Muscle of arm (tissue), 14 donors: ENCODE measurements at places on chromosomes 3 and 15.

DNA sequence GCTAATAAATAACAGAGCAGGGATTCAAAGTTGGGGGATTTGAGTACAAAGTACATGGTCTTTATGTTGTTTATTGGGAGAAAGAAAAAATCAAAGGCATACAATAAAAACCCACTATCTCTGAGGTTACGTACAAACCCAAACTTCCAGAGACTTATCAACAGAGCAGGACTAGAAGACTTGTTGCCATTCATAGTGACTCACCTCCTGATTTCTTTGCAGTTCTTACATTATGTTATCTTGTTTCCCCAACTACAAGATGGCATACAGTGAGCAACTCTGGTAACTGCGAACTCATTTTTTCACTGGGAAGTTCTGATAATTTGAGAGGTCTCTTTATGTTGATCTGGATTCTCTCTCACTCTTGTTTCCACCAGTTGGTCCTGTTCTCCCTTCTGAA lies 80.6 kb upstream of the ETV5 start:
- no peak for DNase-seq

- no peak for DNase-seq
Observed at GRCh38 chr3:150303768-150304167, 104.3 kb upstream of the TSC22D2 start.

DNA sequence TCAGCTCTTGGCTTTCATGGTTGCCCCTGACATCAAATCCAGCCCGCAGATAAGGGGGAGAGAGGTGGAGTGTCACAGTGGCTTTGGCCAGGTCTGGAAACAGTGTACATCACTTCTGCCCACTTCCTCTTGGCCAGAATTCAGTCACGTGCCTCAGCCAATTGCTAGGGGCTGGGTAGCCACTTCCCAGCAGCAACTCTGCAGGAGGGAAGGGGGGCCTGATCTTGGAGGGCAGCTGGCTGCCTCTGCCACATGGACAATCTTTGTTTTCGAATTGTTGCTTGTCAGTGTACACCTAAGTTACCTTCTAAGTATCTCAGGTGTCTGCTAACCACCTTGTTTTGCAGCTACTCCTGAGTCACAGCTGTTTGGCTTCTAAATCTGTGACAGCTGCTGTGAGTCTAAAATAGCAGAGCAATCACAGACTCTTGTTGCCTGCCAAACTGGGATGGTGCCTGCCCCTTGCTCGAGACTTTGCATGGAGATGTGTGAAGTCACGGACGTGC lies 41.0 kb upstream of the LIMD1 start:
- DNase-seq = peak; percentile 62

DNA sequence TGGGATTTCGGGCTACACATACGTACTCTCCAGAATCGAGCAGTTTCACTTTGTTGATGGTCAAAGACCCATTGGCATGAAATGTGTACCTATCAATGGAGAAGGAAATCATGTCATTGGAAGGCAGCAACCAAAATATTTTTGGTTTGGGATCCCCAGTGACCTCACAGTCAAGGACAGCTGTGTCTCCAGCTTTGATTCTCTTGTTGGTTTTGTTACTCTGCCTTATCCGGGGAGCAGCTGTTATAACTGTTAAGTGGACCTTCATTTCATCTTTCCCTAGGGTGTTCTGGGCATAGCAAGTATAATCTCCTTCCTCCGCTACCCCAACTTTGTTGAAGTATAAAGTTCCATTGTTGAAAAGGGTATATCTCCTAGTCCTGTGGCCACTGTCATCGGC lies 23.0 kb downstream of the IGSF10 start:
- DNase-seq = no peak

DNA sequence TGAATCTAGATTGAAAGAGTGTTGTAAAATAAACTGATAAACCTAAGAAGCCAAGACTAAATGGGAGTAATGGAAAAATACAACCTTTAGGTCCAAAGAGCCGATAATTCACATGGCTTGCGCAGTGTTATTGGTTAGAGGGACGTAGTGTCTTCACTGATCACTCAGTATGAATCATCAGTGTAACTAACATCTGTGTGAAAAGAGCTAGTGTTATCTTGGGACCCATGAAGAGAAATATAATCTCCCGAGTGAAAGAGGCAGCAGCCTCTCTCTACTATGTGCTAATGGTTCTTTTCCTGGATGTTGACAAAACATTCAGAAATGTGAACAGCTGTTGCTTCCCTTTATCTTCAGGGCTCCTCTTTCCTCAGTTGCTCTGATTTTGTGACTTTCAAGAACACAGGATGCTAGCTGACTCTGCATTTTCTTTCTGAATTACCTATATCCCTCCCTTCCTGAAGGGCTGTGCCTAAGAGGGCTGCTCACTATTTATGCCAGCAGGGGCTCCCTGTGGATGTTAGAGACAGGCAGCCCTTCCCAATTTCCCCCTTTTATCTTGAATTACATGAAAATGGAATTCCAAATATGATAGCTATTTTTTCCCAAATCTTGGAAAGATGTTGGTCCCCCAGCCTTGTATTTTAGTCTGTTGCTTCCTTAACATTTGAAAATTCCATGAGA lies 128.8 kb downstream of the GRM7 start:
- no peak for DNase-seq

GRCh38 chr3:25831578-25831977 lies 41.7 kb downstream of the OXSM start:
- DNase-seq = no peak

- no peak for DNase-seq
Observed at GRCh38 chr3:142213298-142213697, 12.1 kb downstream of the GK5 start.

GRCh38 chr15:84552896-84553295 lies 47.9 kb upstream of the ZSCAN2 start:
- no peak for DNase-seq

- no peak for DNase-seq
Observed at GRCh38 chr15:65829130-65829764, 37.2 kb upstream of the DENND4A start.

DNA sequence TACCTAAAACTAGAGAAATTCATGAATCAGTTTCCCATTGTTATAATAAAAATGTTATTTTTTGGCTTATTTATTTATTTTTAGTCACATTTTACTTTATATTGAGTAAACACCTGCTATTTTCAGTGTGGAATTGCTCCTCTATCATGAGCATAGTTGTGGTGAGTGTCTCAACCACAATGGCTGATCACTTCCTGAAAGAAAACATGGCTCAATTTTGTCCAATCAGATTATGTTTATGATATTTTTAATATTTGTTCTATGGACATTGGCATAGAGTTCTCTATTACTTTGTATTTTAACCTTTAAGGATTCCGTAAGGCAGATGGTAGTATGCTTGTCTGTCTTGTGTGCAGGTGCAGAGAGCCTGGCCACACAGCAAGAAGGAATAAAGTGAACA lies 16.2 kb upstream of the GRM7 start:
- no peak for DNase-seq

DNA sequence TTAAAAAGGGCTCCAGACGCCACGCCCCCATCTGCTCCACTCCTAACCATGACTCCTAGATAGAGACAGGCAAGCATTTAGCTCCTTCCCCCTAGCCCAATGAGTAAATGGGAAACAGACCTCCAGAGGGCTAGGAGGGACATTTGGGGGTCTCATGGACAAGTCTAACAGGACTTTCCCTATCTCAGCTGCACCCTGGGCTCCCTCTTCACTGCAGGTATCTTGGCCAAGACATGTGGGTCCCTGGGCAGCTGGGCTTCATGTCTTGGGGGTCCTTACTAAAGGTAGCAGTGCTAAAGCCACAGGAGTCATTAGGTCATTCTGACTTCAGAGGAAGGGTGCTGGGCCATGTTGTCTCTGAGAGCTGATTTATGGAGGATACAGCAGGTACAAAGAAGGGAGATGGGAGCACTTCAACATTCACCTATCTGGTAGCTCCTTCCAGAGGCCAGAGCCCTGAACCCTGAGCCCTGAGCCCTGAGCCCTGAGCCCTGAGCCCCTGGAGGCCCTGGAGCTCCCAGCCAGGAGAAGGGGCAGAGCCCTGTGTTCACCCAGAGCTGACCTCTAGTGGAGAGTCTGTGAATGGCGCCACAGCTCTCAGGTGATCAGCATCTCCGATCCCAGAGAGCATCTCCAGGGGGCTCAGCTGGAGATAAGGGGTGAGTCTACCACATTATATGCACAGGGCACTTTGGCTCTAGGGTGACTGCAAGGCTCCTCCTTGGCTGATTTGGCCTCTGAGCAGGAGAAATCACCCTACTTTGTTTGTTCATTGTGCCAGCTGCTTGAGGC lies 40.1 kb upstream of the EPHB1 start:
- no peak for DNase-seq
